ENCODE measurements at places on chromosomes 12 and 14. TPM values are rescaled to one million over a fixed set of nuclear protein-coding genes. Genes with fewer than 3 reads are reported as not detected.

SLC25A21 gene
- 1.3 TPM for total RNA-seq

- no peaks in the 10 kb centered on the region for H3K36me3 ChIP-seq
- H3K4me3 ChIP-seq: no peak overlapping the region
- H3K27ac ChIP-seq: peak overlapping the region; percentile 44
- no peaks in the 10 kb centered on the region for H3K27me3 ChIP-seq
- H3K4me1 ChIP-seq: peaks cover 51% of the 10 kb centered on the region
- DNase-seq: no peak
Measured at GRCh38 chr14:95495538-95496025, 20.9 kb downstream of the SYNE3 start.

PTGER2 gene
- 1.3 TPM for total RNA-seq

- H3K27me3 ChIP-seq: no peaks in the 10 kb centered on the region
- peaks cover 12% of the 10 kb centered on the region for H3K4me1 ChIP-seq
- H3K27ac ChIP-seq: no peak overlapping the region
- no peak overlapping the region for H3K4me3 ChIP-seq
- DNase-seq: no peak
- H3K36me3 ChIP-seq: no peaks in the 10 kb centered on the region
Measured at GRCh38 chr14:91067186-91067585, 6.7 kb upstream of the RPS6KA5 start.

- H3K27ac ChIP-seq: no peak overlapping the region
- no peaks in the 10 kb centered on the region for H3K4me1 ChIP-seq
- H3K27me3 ChIP-seq: no peaks in the 10 kb centered on the region
- no peak overlapping the region for H3K4me3 ChIP-seq
Measured at GRCh38 chr12:63353559-63353958, 202.6 kb upstream of the AVPR1A start.

JPH4 gene
- 1.1 TPM for total RNA-seq

Measured in stomach (tissue), 19 donors.